ENCODE measurements at places on chromosomes 3 and 15.

- no peak overlapping the region for H3K27ac ChIP-seq
- H3K4me1 ChIP-seq: no peaks in the 10 kb centered on the region
- no peaks in the 10 kb centered on the region for H3K27me3 ChIP-seq
Observed at GRCh38 chr3:89032346-89033013, 74.9 kb upstream of the EPHA3 start.

DNA sequence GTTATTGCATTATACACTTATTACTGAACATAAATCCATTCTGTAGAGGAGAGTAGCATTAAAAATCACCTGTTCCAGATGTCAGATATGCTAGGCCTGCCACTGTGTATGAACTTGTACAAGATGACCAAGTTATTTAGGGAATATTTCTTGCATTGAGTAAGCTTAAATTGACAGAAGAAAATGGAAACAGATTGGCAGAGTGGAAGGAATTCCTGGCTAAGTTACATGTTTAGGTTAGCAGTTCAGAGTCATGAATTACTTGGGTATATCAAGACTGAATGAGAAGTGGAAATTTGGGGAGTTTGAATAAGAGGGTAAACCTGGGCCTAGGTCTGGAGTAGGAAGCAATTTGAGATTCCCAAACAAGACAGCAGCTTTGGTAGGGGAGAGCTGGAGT lies 44.6 kb downstream of the ARHGAP31 start:
- H3K36me3 ChIP-seq: no peaks in the 10 kb centered on the region
- no peak overlapping the region for H3K27ac ChIP-seq
- H3K27me3 ChIP-seq: no peaks in the 10 kb centered on the region
- H3K4me3 ChIP-seq: no peak overlapping the region

GRCh38 chr3:102802819-102803420 lies 368.1 kb downstream of the ZPLD1 start:
- no peak for DNase-seq
- no peaks in the 10 kb centered on the region for H3K27me3 ChIP-seq
- no peak overlapping the region for H3K4me3 ChIP-seq
- H3K27ac ChIP-seq: no peak overlapping the region
- no peaks in the 10 kb centered on the region for H3K4me1 ChIP-seq

DNA sequence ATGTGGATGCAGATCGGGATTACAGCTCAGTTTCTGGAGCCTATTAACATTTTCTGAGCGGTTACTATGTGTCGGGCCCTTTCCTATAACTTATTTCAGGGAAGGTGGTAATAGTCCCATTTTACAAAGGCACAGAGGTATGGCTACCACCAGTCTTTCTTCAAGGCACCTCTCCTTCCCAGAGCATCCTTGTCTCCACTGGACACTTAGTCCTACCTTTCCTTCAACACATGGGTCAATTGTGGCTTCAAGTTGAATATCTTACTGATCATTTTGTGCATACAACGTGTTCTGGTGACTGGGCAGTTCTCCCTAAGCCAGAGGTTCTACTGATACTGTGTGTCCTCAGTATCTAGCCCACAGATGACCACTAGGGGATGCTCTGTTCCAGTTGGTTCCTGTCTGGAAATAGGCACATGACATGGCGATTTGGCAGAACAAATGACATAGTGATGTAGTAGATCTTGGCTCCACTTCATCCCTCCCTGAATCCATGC lies 60.7 kb upstream of the CMTM8 start:
- DNase-seq: peak; percentile 80
- peak overlapping the region; percentile 30 for H3K4me3 ChIP-seq
- H3K36me3 ChIP-seq: no peaks in the 10 kb centered on the region

GRCh38 chr3:141306276-141306675 lies 62.0 kb upstream of the ZBTB38 start:
- DNase-seq: no peak
- H3K27ac ChIP-seq: no peak overlapping the region
- H3K27me3 ChIP-seq: no peaks in the 10 kb centered on the region
- H3K4me3 ChIP-seq: no peak overlapping the region
- no peaks in the 10 kb centered on the region for H3K4me1 ChIP-seq
- no peaks in the 10 kb centered on the region for H3K36me3 ChIP-seq

GRCh38 chr3:9339761-9340471 lies 22.9 kb upstream of the THUMPD3 start:
- H3K4me3 ChIP-seq: no peak overlapping the region
- DNase-seq: no peak
- H3K27ac ChIP-seq: no peak overlapping the region
- no peaks in the 10 kb centered on the region for H3K36me3 ChIP-seq

- peak overlapping the region; percentile 58 for H3K27ac ChIP-seq
- H3K27me3 ChIP-seq: no peaks in the 10 kb centered on the region
- peaks cover 8% of the 10 kb centered on the region for H3K4me1 ChIP-seq
- DNase-seq: no peak
- no peak overlapping the region for H3K4me3 ChIP-seq
Observed at GRCh38 chr15:70127288-70127746, 29.6 kb upstream of the TLE3 start.

DNA sequence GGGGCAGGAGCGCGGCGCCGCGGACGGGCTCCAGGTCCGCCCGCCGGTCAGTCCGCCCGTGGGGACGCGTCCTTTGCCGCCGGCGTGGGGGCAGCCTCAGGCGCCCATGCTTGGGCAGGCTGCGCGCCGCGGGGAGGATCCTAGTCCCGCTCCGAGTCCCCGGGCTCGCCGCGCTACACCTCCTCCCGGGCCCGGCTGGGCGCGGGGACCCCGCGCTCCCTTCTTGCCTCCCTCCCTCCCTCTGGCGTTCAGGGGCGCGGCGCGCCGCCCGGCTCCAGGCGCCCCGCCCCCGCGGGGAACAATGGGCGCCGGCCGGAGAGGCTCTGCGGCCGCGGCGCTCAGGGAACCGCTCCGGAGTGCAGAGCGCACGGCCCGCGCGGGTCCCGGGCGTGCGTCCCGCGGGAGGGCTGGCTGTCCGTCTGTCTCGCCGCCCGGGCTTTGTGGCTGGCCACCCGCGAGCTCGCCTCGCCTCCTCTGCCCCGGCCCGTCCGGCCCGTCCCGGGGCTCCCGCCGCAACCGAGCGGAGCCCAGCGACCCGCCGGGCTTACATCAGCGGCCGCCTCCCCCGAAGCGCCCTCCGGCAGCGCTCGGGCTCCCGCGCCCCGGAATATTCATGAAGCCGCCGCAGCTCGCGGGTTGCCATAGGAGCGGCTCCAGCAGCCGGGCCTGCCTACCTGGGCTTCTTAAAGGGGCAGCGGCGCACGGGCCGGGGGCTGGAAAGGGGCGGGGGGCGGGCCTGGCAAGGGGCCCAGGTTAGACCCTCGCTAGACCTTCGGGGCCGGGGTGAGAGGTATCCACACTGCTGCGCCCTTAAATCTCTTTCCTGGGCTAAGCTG lies at the start of gene HCN4:
Gene HCN4 (minus strand): TSS at position 658 of the 836 bp plus-strand sequence. CDS start 688 bp downstream, outside the sequence.
- peak within 1 kb of the TSS; percentile 14 for H3K4me3 ChIP-seq
- peaks cover 10% of the 10 kb centered on the region for H3K27me3 ChIP-seq
- H3K36me3 ChIP-seq: no peaks in the 10 kb centered on the region
- H3K27ac ChIP-seq: no peak within 1 kb of the TSS

DNA sequence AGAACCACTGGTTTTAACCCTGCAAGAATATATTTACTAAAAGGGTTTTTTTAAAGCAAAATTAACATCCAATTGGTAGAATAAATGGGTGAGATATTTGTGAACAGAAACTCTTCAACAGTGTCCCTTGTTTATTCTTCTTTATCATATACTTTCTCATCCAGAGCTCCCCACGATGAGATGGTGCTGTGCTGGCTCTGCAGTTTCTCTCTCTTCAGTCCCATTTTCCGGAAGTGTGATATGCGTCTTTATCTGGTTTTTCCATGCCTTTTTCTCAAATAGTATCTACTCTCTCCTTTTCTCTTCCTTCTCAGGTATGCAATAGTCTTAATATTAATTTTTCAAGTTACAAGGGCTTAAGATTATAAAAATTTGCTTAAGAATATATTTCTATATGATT lies 1.5 kb downstream of the EAF2 start:
- H3K27me3 ChIP-seq: no peaks in the 10 kb centered on the region
- no peak for DNase-seq
- H3K27ac ChIP-seq: no peak overlapping the region
- peaks cover 4% of the 10 kb centered on the region for H3K36me3 ChIP-seq

DNA sequence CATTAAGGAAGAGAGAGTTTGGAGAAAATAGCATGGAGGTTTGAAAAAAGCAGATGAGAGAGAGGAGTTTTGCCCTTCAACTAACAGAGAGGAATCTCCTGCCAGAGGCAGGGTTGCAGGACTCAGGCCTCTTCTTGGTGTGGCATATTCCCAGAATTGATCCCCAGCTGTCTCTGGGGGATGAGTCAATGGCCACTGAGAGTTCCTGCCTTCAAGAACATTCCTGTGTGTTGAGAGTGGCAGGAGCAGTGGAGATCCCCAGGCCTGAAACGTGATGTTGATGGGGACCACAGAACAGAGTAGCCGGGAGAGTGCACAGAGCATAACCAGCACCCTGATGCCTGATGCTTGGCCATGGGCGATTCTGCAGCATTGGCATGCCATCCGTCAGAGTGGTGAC lies 348.4 kb upstream of the THBS1 start:
- no peak overlapping the region for H3K27ac ChIP-seq
- no peak overlapping the region for H3K4me3 ChIP-seq
- no peaks in the 10 kb centered on the region for H3K36me3 ChIP-seq

- no peak for DNase-seq
- no peak overlapping the region for H3K27ac ChIP-seq
- H3K4me3 ChIP-seq: no peak overlapping the region
- H3K36me3 ChIP-seq: no peaks in the 10 kb centered on the region
- no peaks in the 10 kb centered on the region for H3K4me1 ChIP-seq
Observed at GRCh38 chr3:126345231-126345630, 12.0 kb downstream of the KLF15 start.

- H3K36me3 ChIP-seq: no peaks in the 10 kb centered on the region
- H3K27me3 ChIP-seq: no peaks in the 10 kb centered on the region
- no peak overlapping the region for H3K27ac ChIP-seq
- no peak for DNase-seq
Observed at GRCh38 chr3:163614886-163615285, 1463.4 kb downstream of the SI start.

DNA sequence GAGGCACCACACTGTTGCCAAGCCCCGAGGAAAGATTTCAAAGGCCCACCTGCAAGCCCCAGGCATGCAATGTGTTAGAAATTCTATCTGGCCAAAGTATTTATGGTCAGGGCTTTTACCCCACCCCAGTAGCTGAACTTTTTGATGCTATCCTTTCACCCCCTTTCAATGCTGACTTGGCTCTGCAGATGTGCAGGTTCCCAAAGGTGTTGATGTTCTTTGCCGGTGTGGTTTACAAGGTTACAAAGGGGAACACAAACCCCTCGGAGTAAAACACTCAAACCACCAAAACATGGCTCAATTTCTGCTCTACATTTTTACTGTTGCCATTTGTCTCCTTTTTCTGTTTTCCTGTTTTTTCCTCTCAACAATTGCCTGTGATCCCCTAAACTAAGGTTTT lies 145.4 kb upstream of the BNIP2 start:
- no peaks in the 10 kb centered on the region for H3K4me1 ChIP-seq
- no peaks in the 10 kb centered on the region for H3K36me3 ChIP-seq
- H3K27me3 ChIP-seq: 0 out of 2 replicates have a peak, but pooled peaks cover 2% of the 10 kb centered on the region
- DNase-seq: no peak

- H3K27me3 ChIP-seq: no peaks in the 10 kb centered on the region
- no peaks in the 10 kb centered on the region for H3K4me1 ChIP-seq
- DNase-seq: no peak
- no peak overlapping the region for H3K4me3 ChIP-seq
- H3K27ac ChIP-seq: no peak overlapping the region
- no peaks in the 10 kb centered on the region for H3K36me3 ChIP-seq
Observed at GRCh38 chr3:80014576-80014975, 246.8 kb upstream of the ROBO1 start.

- H3K27ac ChIP-seq: no peak overlapping the region
- H3K27me3 ChIP-seq: no peaks in the 10 kb centered on the region
- no peaks in the 10 kb centered on the region for H3K4me1 ChIP-seq
- H3K36me3 ChIP-seq: no peaks in the 10 kb centered on the region
- no peak for DNase-seq
- no peak overlapping the region for H3K4me3 ChIP-seq
Observed at GRCh38 chr3:82080261-82080660, 318.8 kb upstream of the GBE1 start.

DNA sequence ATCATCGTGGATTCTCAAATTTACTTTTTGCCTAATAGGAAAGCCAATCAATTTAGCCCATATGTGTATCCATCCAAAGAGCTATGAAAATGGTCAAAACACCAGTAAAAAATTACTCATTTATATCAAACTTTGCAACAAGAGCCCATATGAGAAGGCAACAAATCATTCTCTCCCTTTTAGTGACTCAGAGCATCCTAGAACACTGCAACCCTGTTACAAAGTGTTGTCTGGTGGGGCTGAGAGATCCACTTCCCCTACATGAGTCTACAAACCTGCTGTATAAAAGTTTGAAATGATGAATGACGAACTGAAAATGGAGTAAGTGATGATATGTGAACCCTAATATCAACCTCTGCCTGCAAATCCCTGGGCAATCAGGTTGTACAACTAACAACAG lies 23.3 kb downstream of the PDZRN3 start:
- no peaks in the 10 kb centered on the region for H3K27me3 ChIP-seq
- no peak overlapping the region for H3K4me3 ChIP-seq
- no peak for DNase-seq
- H3K36me3 ChIP-seq: no peaks in the 10 kb centered on the region
- H3K27ac ChIP-seq: no peak overlapping the region
- no peaks in the 10 kb centered on the region for H3K4me1 ChIP-seq

- no peaks in the 10 kb centered on the region for H3K36me3 ChIP-seq
- no peak overlapping the region for H3K4me3 ChIP-seq
- DNase-seq: no peak
- no peaks in the 10 kb centered on the region for H3K4me1 ChIP-seq
- no peaks in the 10 kb centered on the region for H3K27me3 ChIP-seq
- no peak overlapping the region for H3K27ac ChIP-seq
Observed at GRCh38 chr15:75163150-75163564, 38.5 kb upstream of the C15orf39 start.

GRCh38 chr3:108285176-108285575 lies 11.2 kb upstream of the HHLA2 start:
- H3K27me3 ChIP-seq: no peaks in the 10 kb centered on the region
- H3K27ac ChIP-seq: no peak overlapping the region
- H3K4me1 ChIP-seq: no peaks in the 10 kb centered on the region
